ENCODE measurements at places on chromosomes 16 and 17.

- DNase-seq = no peak
Measured at GRCh38 chr17:45115871-45116270, 16.4 kb downstream of the PLCD3 start.

DNA sequence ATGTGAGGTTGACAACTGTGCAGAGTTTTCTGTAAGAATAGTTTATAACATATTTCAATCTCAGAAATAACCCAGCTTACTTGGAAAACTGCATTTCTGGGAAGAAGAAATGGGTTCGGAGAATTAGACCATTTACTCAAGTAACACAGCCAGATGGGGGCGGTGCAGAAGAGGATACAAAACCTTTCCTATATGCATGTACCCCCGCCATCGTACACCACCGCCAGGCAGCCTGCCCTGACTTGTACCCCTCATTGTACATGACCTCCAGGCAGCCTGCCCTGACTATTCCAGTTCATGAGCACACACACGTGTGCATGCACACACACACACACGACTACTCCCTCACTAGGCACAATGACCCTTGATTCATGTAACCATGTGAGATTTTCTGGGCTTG lies 154.0 kb downstream of the C16orf78 start:
- no peak for DNase-seq

- DNase-seq = no peak
Measured at GRCh38 chr16:49854796-49855203, 1.1 kb downstream of the ZNF423 start.

DNA sequence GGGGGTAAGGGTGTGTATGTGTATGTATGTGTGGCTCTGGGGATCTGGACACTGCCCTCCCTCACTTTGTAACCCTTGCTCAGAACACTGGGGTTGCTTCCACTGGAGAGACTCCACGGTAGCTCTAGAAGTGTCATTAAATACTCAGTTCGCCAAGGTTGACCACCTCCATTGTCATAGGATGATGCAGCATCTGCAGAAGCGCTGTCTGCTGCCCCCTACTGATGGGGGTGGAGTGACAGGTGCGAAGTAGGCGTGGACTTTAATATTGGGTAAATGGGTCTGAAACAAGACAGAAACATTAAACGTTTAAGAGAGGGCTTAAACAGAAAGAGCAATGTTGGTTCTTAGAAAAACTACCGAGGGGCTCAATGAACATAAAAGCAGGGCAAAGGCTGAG lies 35.5 kb upstream of the STAC2 start:
- no peak for DNase-seq

Data from bronchial epithelial cell (primary cell).